ENCODE measurements at places on chromosomes 16 and 17.

- DNase-seq = no peak
These were observed 108.8 kb downstream of the ELAC2 start for GRCh38 chr17:12909046-12909445.

GRCh38 chr17:62119373-62119772 lies 54.3 kb upstream of the MED13 start:
- no peak for DNase-seq

GRCh38 chr17:77444984-77445759 lies 304.4 kb downstream of the SEC14L1 start:
- DNase-seq = no peak

GRCh38 chr17:76515274-76515949 lies 14.2 kb upstream of the RHBDF2 start:
- DNase-seq = peak; percentile 96

GRCh38 chr17:41676058-41676419 lies 12.6 kb upstream of the EIF1 start:
- DNase-seq = no peak

- DNase-seq = no peak
These were observed 30.8 kb upstream of the DHX40 start for GRCh38 chr17:59534583-59534982.

Data from right atrium auricular region (tissue), 2 donors.